Thymus (tissue), 14 donors: ENCODE measurements at places on chromosomes 12 and 14.
A peak's percentile ranks its signal among the peaks of the same experiment; 100 is the strongest.

GRCh38 chr14:49970474-49971147, 77.7 kb downstream of the ARF6 start:
- no peak for DNase-seq

- peak; percentile 13 for DNase-seq
These were observed 31.8 kb downstream of the SLC8B1 start for GRCh38 chr12:113302886-113303640.

GRCh38 chr14:38507299-38507698, 251.4 kb upstream of the CLEC14A start:
- DNase-seq, result no peak

DNA sequence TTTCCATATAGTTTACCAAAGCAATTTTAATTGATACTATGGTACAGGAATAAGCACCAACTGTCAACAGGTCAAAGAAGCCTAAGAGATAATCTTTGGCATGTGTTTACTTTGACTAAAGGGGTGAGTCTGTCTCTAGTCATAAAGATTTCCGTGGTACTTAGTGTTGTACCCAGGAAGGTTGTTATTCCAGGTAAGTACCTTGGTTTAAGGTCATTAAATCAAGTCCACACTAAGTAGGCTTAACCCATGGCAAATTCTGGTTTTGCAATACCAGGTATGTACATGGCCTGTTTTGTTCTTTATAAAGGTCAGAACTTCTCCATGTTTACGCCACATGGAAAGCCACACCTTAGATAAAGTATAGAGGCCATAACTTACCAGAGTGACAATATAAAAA, 10.0 kb downstream of the MAX start:
- DNase-seq, result no peak

DNA sequence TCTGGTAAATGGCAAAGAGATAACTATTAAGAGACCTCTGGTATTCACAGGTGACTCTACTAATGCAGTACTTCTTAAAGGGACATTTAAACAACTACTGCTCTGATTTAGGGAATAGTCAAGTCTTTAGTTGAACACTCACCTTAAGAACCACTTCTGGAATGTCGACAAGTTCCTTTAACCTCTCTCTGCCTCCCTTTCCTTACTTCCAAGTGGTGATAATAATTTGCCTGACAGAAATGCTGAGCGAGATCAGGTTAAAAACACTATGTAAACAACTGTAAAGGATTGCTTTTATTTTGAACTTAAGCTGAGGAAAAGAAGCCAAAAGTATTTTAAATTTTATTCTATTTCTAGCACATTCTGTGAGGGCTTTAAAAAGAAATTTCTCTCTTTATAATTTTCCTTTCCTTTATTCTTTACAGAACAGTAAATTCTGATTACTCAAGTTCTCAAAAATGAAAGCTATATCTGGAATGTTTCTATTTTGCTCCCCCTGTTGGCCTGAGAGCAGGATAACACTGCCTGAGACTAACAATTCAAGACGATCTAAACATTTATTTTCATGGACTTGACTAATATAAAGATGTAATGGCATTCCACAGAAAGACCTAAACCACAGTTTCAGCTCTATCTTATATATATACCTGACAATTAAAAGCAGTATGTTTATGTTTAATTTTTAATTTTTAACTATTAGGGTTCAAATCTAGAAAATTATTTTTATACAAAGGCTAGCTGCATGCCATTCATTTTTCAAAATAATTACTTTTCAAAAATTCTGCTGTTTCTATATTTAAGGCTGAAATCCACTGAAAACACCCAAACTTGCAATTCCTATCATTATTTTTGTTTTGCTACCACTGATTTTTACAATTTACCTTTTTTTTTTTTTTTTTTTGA, 29.2 kb downstream of the ZCCHC8 start:
- DNase-seq, result peak; percentile 7

GRCh38 chr14:28120391-28120790, 646.2 kb upstream of the FOXG1 start:
- no peak for DNase-seq

DNA sequence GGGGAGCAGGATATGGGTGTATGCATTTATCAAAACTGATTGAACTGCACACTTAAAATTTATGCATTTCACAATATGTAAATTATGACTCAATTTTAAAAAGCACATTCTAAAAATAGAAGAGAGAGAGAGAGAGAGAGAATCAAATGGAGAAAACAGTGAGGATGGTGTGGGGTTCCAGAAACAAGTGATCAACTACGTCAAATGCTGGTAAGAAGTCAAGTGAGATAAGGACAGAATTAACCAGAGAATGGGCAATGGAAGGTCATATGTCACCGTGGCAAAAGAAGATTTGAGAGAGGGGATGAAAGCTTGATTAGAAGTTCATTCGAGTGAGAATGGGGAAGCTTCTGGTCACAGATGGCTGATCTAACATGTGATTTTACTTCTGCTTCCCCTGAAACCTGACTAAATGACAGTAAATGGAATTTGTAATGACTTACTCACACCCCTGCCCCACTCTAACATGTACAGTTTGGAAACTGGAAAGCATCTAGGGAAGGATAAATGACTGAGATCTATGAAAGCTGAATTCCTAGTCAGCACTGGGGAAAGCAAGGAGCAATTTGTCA, 276.5 kb upstream of the AMIGO2 start:
- DNase-seq, result no peak

- no peak for DNase-seq
These were observed 248.3 kb upstream of the LRIG3 start for GRCh38 chr12:59168647-59169046.

GRCh38 chr12:45660330-45660729, 69.2 kb upstream of the ARID2 start:
- no peak for DNase-seq

GRCh38 chr14:54299410-54300363, 97.1 kb upstream of the CDKN3 start:
- DNase-seq, result no peak

- no peak for DNase-seq
These were observed 2.4 kb downstream of the CCDC177 start for GRCh38 chr14:69572030-69572840.

DNA sequence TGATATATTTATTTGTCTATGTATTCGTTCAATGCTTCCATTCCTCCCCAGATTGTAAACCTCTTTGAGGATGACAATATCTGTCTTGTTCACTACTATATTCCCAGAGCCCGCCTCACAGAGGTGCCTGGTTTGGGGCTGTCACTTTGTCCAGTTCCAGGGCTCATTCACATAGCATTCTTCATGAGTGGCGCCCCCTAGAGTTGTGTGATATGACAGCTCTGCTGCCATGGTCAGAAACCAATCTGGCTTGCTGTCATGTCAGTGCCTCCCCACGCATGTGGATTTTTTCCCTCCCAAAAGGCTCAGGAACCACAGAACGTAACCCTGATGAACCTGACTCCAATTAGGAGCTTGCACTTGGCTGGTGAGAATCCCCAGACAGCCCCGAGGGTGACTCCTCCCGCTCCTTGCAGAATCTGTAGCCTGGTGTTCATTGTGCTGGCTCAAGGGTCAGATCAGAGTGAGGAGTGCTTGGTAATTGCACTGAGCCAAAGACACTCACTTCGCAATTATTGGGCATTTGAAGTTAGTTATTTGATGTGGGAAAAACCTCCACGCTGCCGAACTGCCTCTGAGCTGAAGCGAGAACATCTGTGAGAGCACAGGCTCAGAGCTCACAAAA, 145.5 kb downstream of the PTPN11 start:
- no peak for DNase-seq

GRCh38 chr12:123077298-123078119, 73.4 kb downstream of the PITPNM2 start:
- DNase-seq, result no peak

DNA sequence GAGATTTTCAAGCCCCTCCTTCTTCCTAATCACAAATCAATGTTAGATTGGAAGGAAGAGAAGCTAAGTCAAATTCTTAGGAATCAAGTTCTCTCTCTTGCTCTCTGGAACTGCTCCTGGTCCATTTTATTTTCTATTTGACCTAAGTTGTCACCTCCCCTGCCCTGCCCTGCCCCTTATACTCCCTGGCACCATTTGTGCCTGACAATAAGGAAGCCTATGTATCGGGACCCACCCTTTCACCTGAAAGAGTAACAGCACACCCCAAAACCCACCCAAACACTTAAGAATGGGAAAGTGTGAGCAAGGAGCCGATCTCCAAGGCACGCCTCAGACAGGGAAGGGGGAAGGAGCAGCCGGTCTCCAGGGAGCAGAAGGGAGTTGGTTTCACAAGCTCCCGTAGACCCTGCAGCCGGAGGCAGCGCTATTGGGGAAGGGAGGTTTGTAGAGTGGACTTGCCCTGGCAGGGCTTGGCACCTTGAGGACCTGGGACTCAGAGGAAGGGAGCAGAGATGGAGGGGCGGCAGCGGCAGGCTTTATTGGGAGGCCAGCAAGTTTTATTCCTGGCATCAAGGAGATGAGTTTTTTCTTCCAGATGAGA, 1.6 kb downstream of the LRRC74A start:
- DNase-seq, result no peak

GRCh38 chr12:47736216-47736615, 10.9 kb upstream of the ENDOU start:
- DNase-seq, result no peak

DNA sequence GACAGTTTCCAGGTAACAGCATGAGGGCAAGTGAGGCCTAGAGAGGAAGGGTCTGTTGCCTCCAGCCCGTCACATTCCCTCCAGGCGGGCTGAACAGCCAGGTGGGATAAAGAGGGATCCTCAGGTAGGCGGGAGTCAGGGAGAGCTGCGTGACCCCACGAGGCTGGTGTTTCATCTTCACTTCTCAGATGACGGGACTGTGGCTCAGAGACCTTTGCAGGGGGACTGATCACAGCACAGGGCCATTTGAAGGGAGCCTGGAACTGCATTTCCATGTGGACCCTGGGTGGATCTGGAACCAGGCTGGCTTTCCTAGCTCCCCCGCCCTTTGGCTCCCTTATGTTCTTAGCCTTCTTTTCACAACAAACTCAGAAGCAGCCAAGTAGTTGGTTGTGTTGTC, 37.4 kb downstream of the SH2B3 start:
- no peak for DNase-seq

- no peak for DNase-seq
These were observed 4.9 kb downstream of the B4GALNT3 start for GRCh38 chr12:464484-465267.

DNA sequence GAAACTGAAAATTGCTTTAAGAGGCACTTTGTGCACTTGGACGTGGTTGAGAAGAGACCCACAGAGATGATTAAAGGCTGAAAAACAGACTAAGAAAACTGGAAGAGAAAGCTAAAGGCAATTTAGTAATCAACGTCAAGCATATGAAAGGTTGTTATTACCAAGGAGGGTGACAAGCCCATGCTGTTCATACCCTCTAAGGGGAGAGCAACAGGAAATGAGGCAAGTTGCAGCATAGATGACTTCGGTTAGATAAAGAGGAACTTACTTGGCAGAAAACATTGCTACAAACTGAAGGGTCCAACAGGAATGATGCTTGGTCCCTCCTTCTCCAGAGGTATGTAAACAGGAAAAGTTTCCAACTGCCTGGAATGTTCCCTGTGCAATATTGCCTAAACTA, 107.8 kb downstream of the DUSP6 start:
- DNase-seq, result no peak

DNA sequence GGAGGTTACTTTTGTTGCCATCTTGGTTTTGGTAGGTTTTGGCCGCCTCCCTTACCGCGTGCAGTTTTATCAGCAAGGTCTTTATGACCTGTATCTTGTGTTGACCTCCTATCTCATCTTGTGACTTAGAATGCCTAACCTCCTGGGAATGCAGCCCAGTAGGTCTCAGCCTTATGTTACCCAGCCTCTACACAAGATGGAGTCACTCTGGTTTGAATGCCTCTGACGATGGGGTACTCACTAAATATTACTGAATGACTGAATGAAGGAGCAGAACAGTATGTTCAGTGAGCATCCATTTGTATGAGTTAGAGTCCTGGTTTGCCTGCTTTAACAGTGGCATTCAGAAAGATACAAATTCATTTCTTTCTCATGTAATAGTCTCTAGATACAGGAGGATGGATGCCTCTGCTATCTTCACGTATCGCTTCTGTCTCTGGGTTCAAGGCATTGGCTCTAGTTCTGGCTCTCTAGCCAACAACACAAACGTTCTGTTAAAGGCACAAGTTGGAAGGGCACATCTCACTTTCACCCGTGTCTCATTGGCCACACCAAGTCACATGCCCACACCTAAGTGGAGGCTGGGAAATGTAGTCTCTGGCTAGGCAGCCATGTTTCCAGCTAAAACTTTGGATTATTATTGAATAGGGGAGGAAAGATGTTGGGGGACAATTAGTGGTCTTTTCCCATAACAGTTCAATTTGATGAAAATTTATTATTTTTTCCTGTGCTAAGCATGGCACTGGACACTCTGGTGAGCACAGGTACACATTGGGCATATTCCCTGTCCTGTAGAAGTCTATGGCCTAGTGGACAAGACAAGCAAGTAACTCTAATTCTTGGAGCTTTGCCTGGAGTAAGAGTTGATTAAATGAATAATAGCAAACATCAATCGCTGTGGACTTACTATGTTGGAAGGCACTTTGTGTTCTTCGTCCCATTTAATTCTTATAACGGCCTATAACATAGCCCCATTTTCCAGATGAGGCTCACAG, 75.2 kb upstream of the RPH3A start:
- no peak for DNase-seq
